ENCODE measurements at places on chromosomes 7 and 10. TPM values are rescaled to one million over a fixed set of nuclear protein-coding genes. Genes with fewer than 3 reads are reported as not detected.
A peak's percentile ranks its signal among the peaks of the same experiment; 100 is the strongest.

DNA sequence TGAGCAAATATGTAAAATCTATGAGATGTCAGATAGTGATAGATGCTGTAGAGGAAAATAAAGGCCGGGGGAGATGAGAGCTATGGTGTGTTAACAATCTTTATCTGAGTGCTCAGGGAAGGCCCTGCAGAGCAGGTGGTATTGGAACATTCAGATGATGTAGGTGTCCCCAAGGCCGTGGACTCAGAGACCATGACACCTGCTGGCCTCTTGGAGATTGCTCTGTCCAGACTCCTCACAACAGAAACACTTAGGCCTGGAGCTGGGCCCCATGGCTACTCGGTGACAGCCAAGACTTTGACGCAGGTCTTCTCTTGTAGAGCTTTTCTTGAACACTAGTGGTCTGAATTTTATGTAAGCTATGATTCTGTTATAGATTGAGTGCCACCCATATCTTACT lies 13.3 kb downstream of the AKR1E2 start:
- no peak for DNase-seq

- no peak for DNase-seq
Observed at GRCh38 chr10:14179251-14179650, 151.5 kb downstream of the FRMD4A start.

GRCh38 chr10:37623506-37623905 lies 233.9 kb downstream of the ZNF248 start:
- DNase-seq, result no peak

- DNase-seq, result no peak
Observed at GRCh38 chr7:65846008-65846570, 26.8 kb upstream of the VKORC1L1 start.

DNA sequence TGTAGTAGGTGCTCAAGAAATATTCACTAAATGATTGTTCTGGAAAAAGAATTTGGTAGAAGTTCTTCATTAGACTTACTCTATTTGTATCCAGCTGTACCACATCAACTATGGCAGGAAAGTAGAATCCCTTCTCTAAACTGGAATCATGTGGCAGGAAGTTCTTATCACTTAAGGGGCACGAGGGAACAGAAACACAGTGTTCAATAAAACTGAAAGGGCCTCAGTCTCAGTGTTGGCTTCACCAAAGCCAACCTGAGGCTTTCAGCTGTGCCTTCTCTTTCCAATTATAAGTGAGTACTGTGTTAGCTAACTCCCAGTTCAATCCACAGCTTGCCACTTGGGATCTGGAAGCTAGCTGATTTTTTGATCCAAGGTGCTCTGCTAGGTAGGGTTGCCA lies 257.6 kb upstream of the LRGUK start:
- no peak for DNase-seq

- DNase-seq, result peak; percentile 75
Observed at GRCh38 chr10:35089611-35090161, 455 bp downstream of the CUL2 start.

- no peak for DNase-seq
Observed at GRCh38 chr10:30915146-30915545, 116.5 kb downstream of the ZNF438 start.

GRCh38 chr7:116305485-116306408 lies 95.4 kb downstream of the TES start:
- DNase-seq, result no peak

- DNase-seq, result no peak
Observed at GRCh38 chr7:55438085-55438756, 73.1 kb downstream of the LANCL2 start.

GRCh38 chr10:106942035-106942662 lies 222.4 kb downstream of the SORCS1 start:
- no peak for DNase-seq

GRCh38 chr7:108030516-108030915 lies 27.6 kb upstream of the LAMB1 start:
- no peak for DNase-seq

DNA sequence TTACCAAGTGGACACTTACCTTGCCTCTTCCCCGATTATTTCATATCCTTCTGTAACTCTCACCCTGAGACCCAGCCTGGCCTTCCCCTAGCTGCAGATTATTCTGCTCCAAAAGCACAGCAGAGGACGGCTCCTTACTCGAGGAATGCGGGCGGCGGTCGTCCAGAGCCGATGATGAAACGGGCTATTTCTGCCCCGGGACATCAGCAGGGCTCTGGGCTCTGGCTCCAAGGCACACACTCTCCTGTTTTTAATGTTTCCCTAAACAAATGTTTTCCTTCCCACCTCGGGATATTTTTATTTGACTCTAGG lies 343 bp upstream of the C10orf71 start:
- DNase-seq, result no peak

DNA sequence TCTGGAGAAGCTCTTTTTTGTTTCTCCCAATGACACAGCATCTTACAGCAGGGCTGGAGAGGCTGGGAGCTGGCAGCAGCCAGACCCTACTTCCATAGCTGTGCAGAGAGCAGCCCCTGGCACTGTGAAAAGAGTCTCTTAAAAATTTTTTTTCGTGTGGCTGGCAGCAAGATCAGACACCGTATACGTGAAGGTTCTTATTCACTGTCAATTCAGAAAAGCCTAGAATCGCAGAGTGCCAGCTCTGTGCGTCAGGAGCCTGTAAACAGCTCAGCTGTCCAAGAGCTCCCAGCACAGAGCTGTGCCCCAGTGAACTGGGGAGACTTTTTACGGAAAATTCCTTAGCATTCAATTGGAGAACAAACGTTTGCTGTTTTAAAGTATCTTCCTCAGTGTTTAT lies 6.5 kb downstream of the BAG3 start:
- no peak for DNase-seq

- no peak for DNase-seq
Observed at GRCh38 chr7:87156709-87157108, 4.5 kb downstream of the DMTF1 start.

DNA sequence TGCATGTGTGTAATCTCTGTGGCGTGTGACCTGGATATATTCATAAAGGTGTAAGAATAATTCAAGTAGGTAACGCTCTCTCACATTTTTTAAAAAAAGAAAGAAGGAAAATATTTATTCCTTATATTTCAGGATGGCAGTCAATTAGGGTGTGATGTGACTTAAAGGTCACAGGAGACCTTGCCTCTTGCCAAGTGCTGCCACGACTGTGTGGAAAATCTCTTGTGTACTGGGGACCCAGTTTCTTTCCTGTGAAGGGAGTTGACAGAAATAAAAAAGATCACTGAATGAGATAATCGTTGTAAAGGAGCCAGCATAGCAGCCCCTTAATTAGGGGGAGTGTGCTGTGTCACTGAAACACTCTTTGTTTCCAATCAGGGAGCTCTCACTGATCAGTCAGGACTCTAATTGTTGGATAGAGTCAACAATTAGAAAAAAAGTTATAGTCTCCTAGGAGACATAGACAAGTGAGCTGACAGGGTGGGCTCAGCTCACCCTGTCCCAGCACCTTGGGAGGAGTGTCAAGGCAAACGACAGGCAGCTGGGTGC lies 31.1 kb downstream of the PTPRE start:
- no peak for DNase-seq

DNA sequence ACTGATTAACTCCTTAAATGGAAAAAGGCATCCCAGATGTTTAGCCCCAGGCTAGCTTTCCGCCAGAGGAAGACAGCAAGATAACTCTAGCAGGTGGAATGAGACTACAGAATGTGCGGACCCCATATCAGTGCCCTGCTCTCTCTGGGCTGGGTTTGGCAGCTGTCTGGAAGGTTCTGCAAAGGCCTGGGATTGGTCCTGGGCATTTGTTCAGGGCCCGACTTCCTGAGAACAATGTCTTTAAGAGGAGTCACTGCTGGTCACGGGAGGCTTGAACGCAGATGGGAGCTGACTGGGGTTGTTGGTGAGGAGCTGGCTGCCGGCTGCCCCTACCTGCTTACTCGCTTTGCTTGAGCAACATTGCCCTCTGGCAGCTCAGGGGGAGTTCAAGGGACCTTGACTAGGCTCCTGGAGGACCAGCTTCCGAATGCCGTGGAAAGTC lies 130.6 kb upstream of the BTBD16 start:
- no peak for DNase-seq

DNA sequence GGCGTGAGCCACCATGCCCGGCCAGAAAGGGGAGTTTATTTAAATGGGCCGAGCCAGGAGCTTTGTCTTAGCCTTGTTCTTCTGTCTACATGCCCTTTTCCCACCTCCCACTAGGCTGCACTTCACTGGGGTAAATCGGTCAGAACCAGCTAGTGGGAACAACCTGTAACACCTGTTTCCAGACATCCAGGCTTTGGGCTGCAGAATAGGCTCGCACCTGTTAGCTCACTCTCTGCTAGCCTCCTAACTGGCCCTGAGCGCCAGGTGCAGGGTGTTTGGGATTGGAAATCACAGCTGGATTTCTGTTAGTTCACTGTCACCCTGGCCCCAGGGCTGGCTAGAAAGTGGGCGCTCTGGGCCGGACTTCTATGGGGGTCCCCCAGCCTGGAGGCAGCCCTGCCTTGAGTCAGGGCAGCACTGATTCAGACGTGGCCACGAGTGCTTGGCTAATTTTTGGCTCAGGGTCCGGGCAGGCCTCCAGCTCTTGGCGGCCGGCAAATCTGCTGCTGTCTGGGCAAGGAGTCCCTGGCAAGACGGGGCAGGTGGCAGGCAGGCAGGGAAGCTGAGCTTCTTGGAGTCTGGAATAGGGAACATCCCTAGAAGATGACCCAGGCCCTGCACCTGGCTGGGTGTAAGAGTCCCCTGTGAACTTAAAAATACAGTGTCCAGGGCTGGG lies 48.6 kb downstream of the GTF2IRD1 start:
- DNase-seq, result no peak

GRCh38 chr7:17709127-17709526 lies 231.2 kb downstream of the SNX13 start:
- no peak for DNase-seq

- DNase-seq, result no peak
Observed at GRCh38 chr7:56091591-56091990, 1.2 kb downstream of the PHKG1 start.

GRCh38 chr10:117492504-117492903 lies 50.0 kb upstream of the EMX2 start:
- DNase-seq, result no peak

- no peak for DNase-seq
Observed at GRCh38 chr10:8563478-8563877, 509.0 kb downstream of the GATA3 start.

- no peak for DNase-seq
Observed at GRCh38 chr10:47457528-47457820, 26.4 kb downstream of the ANXA8 start.

GRCh38 chr7:157830331-157830730 lies 493.5 kb downstream of the DNAJB6 start:
- no peak for DNase-seq

DNA sequence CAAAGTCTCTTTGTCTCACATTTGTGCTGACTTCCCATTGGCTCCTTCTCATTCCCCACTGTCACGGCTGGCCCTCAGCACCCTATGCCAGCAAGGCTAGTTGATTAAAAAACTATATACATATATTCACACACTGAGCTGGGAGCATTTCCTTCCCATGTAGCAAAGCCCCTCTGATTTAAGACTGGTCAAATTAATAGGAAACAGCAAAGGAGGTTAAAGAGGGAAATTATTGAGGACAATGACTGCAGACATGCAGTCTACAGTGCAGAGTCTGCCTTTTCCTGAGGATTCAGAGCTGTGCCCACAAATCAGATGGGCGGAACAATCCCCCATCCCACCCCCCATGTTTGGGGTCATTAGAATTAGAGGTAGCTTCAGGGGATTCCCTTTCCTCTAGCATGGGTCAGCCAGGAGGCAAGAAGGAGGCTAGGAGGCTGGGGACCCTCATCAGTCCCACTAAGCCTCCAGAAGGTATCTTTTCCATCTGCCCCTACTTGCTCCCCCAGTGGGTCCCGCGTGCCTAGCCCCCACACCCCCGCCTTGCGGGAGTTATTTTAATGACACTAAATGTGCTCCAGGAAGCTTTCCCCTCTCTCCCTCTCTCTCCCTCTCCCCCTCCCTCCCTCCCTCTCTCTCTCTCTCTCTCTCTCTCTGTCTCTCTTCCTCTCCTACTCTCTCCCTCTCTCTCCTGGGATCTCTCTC lies 9.8 kb upstream of the DLX6 start:
- DNase-seq, result no peak

- no peak for DNase-seq
Observed at GRCh38 chr10:130481076-130481930, 345.1 kb downstream of the GLRX3 start.

- DNase-seq, result no peak
Observed at GRCh38 chr7:108451296-108451848, 4.9 kb downstream of the NRCAM start.

GRCh38 chr7:85413718-85414117 lies 226.9 kb upstream of the SEMA3D start:
- DNase-seq, result no peak

- no peak for DNase-seq
Observed at GRCh38 chr7:149253665-149254064, 8.3 kb upstream of the ZNF783 start.

GRCh38 chr10:129525401-129525801 lies 58.4 kb downstream of the MGMT start:
- DNase-seq, result no peak

DNA sequence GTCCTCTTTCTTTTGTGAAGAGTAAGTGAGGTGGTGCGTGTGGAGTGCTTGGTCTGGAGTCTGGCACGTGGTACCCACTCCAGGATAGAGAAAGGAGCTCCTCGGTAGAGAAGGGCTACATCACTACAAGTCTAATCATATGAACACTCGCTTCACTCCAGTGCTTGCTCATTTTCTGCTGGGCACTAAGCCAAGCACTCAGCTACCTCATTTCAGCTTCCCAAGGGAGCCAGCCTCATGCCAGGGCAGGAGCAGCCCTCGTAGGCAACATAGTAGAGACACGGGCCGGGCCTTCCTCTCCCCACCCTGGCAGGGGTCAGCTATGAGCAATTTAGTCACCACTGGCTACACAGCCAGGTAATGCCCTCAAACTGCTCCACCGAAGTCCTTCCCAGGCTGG lies 11.4 kb upstream of the HSPA12A start:
- DNase-seq, result peak; percentile 46

- DNase-seq, result no peak
Observed at GRCh38 chr10:47140761-47141348, 159.1 kb upstream of the GDF10 start.

DNA sequence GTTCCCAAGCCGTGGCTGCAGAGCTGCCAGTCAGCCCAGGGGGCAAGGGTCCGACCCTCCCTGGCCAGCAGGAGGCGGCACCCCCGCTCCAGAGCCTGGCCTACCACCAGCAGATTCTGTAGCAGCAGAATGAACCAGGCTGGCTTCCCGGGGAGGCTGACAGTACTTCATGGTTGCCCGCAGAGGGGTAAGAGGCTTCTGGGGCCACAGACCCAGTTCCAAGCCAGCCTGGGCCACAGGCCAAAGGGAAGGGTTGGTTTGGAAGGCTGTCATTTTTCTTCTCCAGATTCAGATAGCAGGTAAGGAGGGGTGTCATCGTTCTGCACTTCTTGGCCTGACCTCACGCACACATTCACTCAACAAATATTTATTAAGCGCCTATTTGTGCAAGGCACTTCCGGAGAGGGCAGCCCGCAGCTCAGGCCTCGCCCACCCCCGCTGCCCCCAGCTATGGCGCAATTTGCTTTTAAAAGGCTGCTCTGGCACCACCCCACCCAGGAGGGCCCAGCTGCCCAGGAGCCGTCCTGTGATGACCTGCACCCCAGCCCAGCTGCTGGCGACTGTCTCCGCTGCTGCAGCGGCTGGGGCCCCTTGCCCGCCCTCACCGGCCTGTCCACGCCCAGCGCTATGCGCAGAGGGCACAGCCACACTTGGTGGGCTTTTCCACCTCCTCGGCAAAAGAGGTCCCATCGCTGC lies 168.5 kb downstream of the LCOR start:
- DNase-seq, result no peak

EN2 gene
- total RNA-seq, result 0.13 TPM

FAM13C gene
- total RNA-seq, result 8.8 TPM

WNT16 gene
- total RNA-seq, result not detected

TRPV6 gene
- total RNA-seq, result 4.4 TPM

DENND2A gene
- total RNA-seq, result 18.0 TPM

DNAAF5 gene
- total RNA-seq, result 29.7 TPM
